GM23248 (cell line): ENCODE measurements at places on chromosomes 12 and 14. TPM values are rescaled to one million over a fixed set of nuclear protein-coding genes. Genes with fewer than 3 reads are reported as not detected.

RITA1 gene
- 16.2 and 19.2 TPM in 2 replicates for total RNA-seq

TAS2R30 gene
- total RNA-seq, result 0.13 and 0.32 TPM in 2 replicates

DNA sequence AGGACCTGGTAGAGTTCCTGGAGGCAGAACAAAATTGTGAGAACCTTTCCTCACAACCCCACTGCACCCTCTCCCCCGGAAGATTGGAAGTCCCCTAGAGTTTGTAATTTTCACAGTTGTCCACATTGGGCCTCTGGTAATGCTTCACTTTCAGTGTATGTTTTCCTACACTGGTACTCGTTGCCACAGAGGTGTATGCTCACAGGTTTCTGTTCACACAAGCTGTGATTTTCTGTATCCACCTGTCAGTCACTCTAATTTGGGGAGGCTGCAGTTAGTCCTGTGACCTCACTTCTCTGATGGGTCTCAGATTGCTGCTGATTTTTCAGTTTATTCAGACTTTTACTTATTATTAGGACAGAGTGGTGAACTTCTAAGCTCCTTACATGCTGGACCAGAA is 66.4 kb upstream of the BMP4 start:
- H3K27ac ChIP-seq, result no peak overlapping the region
- no peaks in the 10 kb centered on the region for H3K36me3 ChIP-seq
- no peak overlapping the region for H3K4me3 ChIP-seq

KLRC4 gene
- not detected in 2 replicates for total RNA-seq

GRCh38 chr14:99176156-99176945 is 95.6 kb downstream of the BCL11B start:
- H3K27me3 ChIP-seq, result no peaks in the 10 kb centered on the region
- no peak overlapping the region for H3K27ac ChIP-seq
- DNase-seq, result no peak
- no peaks in the 10 kb centered on the region for H3K4me1 ChIP-seq

DNA sequence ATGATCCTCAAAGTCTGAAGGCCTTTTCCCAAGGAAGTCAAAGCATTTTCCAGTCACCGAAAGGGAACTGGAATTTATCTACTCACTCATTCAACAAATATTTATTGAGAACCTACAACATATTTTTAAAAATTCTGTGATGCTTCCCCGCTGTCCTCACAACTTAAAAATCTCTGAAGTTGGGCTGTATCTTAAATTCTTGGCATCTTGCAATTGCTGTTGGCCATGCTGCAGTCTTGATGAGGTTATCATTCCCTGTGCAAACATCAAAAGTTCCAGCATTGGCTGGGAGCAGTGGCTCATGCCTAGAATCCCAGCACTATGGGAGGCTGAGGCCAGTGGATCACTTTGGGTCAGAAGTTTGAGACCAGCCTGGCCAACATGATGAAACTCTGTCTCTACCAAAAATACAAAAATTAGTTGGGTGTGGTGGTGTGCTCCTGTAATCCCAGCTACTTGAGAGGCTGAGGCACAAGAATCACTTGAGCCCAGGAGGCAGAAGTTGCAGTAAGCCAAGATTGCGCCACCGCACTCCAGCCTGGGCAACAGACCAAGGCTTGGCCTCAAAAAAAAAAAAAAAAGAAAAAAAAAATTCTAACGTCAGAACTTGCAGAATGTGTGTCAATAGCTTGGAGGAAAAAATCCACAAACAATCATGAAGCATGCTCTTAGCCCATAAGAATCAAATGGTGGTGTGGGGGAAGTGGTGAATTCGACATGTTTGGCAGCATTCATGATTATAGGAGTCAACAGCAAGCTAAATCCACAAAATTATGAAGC is 34.9 kb downstream of the CCDC177 start:
- H3K36me3 ChIP-seq, result no peaks in the 10 kb centered on the region
- H3K4me1 ChIP-seq, result no peaks in the 10 kb centered on the region
- H3K4me3 ChIP-seq, result no peak overlapping the region
- peaks cover 8% of the 10 kb centered on the region; the same call in 1 of the 2 replicates for H3K27me3 ChIP-seq
- peak; percentile 68 for DNase-seq

DNA sequence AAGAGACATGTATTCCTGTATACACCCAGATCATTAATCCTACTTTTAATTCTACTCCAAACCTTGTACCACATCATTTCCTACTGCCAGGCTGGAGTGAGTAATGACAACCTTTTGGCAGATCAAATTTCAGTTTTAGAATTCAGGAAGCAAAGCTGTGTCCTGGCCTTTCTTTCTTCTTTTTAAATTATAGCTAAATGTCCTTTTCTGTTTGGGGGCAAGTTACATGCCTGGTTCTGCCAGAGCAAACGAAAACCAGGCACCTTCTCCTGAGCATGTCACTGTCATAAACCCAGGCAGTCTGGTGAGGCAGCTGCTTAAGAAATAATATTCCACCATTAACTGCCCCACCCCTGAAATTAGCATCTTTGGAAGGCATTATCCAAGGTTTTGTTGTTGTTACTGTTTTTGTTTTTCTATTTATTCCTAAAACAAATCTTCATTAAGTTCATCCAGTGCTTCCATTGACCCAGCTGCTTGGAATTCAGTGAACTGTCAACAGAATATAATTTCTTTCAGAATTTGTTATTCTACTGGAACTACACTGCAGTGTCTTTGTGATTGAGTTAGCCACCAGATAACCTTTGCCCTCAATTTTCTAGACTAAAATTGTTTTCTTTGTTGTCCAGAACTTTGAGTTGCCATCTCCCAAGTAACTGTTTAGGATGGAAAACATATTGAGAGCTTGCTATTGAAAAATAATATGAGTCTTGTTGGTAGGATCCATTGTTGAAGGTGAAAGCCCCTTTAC is 33.2 kb downstream of the SAMD4A start:
- H3K4me1 ChIP-seq, result peaks cover 58% of the 10 kb centered on the region
- H3K4me3 ChIP-seq, result no peak overlapping the region
- H3K36me3 ChIP-seq, result no peaks in the 10 kb centered on the region
- no peaks in the 10 kb centered on the region for H3K27me3 ChIP-seq
- DNase-seq, result peak; percentile 35

GRCh38 chr12:51777457-51777856 is 71.1 kb downstream of the FIGNL2 start:
- no peak overlapping the region for H3K27ac ChIP-seq
- H3K4me3 ChIP-seq, result no peak overlapping the region
- no peak for DNase-seq
- H3K36me3 ChIP-seq, result peaks cover 33% of the 10 kb centered on the region
- H3K4me1 ChIP-seq, result peaks cover 17% of the 10 kb centered on the region
- no peaks in the 10 kb centered on the region for H3K27me3 ChIP-seq

- DNase-seq, result peak; percentile 44
- H3K36me3 ChIP-seq, result no peaks in the 10 kb centered on the region
- no peak overlapping the region for H3K27ac ChIP-seq
- no peak overlapping the region for H3K4me3 ChIP-seq
- no peaks in the 10 kb centered on the region for H3K27me3 ChIP-seq
- H3K4me1 ChIP-seq, result peaks cover 8% of the 10 kb centered on the region; the same call in 1 of the 2 replicates
Observed at GRCh38 chr14:30240685-30241084, 313.0 kb upstream of the PRKD1 start.

- H3K27ac ChIP-seq, result no peak overlapping the region
- no peaks in the 10 kb centered on the region for H3K27me3 ChIP-seq
- no peak for DNase-seq
- no peaks in the 10 kb centered on the region for H3K36me3 ChIP-seq
- H3K4me1 ChIP-seq, result peaks cover 17% of the 10 kb centered on the region
- H3K4me3 ChIP-seq, result 0 out of 2 replicates have a peak overlapping the region, but pooled peaks have one; percentile 80
Observed at GRCh38 chr14:91115986-91116770, 2.3 kb downstream of the DGLUCY start.

DNA sequence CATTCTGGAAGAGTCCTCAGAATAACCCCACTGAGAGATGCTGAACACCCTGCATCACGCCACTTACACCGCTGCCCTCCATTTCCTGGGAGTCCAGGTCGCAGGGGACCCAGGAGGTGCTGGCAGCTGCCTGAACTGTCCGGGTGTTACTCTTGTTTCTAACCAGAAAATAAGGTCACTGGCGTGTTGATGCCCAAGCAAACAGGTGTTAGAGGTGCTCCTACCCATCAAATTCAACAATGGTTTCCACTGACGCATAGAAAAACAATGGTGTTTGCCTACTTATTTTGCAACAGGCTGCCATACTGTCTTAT is 23.8 kb downstream of the PITPNM2 start:
- H3K27ac ChIP-seq, result peak overlapping the region; percentile 65
- H3K4me1 ChIP-seq, result peaks cover 29% of the 10 kb centered on the region
- no peak for DNase-seq
- no peak overlapping the region for H3K4me3 ChIP-seq

DNA sequence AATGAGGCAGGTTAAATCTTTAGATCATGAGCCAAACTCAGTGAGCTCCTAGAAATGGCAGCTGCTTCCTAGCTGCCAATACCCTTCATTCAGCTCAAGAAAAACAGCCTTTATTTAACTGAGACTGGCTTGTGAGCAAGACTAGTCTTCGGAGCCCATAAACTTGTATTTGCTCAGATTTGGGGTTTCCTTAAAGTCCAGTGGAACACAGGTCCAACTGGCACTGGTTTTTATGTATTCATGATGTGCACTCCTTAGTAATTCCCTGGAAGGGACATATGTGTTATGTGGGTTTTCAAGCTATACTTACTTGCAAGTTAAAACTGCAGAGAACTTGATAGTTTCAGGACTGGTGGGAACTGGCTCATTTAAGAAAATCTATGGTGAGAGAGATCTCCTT is 380.1 kb upstream of the TMEM132C start:
- no peaks in the 10 kb centered on the region for H3K4me1 ChIP-seq
- no peak for DNase-seq
- no peak overlapping the region for H3K4me3 ChIP-seq
- H3K36me3 ChIP-seq, result no peaks in the 10 kb centered on the region
- H3K27me3 ChIP-seq, result no peaks in the 10 kb centered on the region

CAPS2 gene
- 3.4 and 4.4 TPM in 2 replicates for total RNA-seq

- peak; percentile 88 for DNase-seq
- H3K27me3 ChIP-seq, result no peaks in the 10 kb centered on the region
- H3K36me3 ChIP-seq, result no peaks in the 10 kb centered on the region
- peak overlapping the region; percentile 45 for H3K27ac ChIP-seq
- H3K4me1 ChIP-seq, result peaks cover 22% of the 10 kb centered on the region
- no peak overlapping the region for H3K4me3 ChIP-seq
Observed at GRCh38 chr12:76470028-76470939, 89.3 kb downstream of the OSBPL8 start.

GRCh38 chr12:2794191-2794735 is 507 bp upstream of the FKBP4 start:
- H3K4me3 ChIP-seq, result peak overlapping the region; percentile 92
- peaks cover 8% of the 10 kb centered on the region; the same call in 1 of the 2 replicates for H3K4me1 ChIP-seq
- H3K27ac ChIP-seq, result peak overlapping the region; percentile 8; the same call in 1 of the 2 replicates

GRCh38 chr12:102957339-102958050 is at the start of gene ASCL1:
ASCL1 (plus strand) TSS chr12:102957674; CDS start chr12:102958245, 571 bp downstream.
- peaks cover 73% of the 10 kb centered on the region for H3K27me3 ChIP-seq
- H3K4me3 ChIP-seq, result peak within 1 kb of the TSS; percentile 72
- DNase-seq, result peak; percentile 58

GRCh38 chr14:59356767-59357166 is 108.4 kb downstream of the GPR135 start:
- peaks cover 44% of the 10 kb centered on the region for H3K4me1 ChIP-seq
- DNase-seq, result no peak
- peaks cover 26% of the 10 kb centered on the region for H3K36me3 ChIP-seq
- no peaks in the 10 kb centered on the region for H3K27me3 ChIP-seq
- no peak overlapping the region for H3K27ac ChIP-seq

GPR68 gene
- 8.6 and 10.6 TPM in 2 replicates for total RNA-seq

DNA sequence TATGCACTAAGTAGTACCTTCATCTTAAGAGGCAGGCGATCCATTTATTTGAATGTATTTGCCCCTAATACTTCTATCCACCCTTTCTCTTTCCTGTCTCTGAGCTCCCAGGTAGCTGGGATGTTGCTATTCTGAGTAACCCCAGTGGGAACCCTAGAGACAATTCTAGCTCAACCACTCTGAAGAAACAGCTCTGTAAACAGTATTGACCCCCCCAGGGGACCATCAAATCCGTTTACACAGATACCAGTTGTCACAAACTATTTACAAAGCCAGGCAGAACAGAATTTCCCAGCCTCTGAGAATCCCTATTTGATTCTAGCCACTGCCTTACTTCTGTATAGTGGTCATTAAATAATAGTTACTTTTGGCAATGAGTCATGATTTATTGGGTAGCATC is 64.9 kb downstream of the MIPOL1 start:
- no peak overlapping the region for H3K27ac ChIP-seq
- H3K4me3 ChIP-seq, result no peak overlapping the region
- no peaks in the 10 kb centered on the region for H3K36me3 ChIP-seq

GRCh38 chr12:31582155-31582554 is 8.8 kb downstream of the DENND5B start:
- H3K27ac ChIP-seq, result peak overlapping the region; percentile 18; the same call in 1 of the 2 replicates
- H3K36me3 ChIP-seq, result no peaks in the 10 kb centered on the region
- H3K4me1 ChIP-seq, result peaks cover 50% of the 10 kb centered on the region
- no peaks in the 10 kb centered on the region for H3K27me3 ChIP-seq

GRCh38 chr12:65741656-65742017 is 82.6 kb upstream of the HMGA2 start:
- no peaks in the 10 kb centered on the region for H3K27me3 ChIP-seq
- no peaks in the 10 kb centered on the region for H3K4me1 ChIP-seq
- peak; percentile 79 for DNase-seq
- H3K4me3 ChIP-seq, result peak overlapping the region; percentile 80
- H3K27ac ChIP-seq, result peak overlapping the region; percentile 38
